ENCODE measurements at places on chromosomes 7 and 10. TPM values are rescaled to one million over a fixed set of nuclear protein-coding genes. Genes with fewer than 3 reads are reported as not detected.

SEMA4G gene
- total RNA-seq = 18.0 TPM

KIAA1549 gene
- 5.4 TPM for total RNA-seq

HOXA6 gene
- 11.1 TPM for total RNA-seq

ZNF804B gene
- total RNA-seq = not detected

RSPH10B2 gene
- total RNA-seq = not detected

DEPP1 gene
- total RNA-seq = 7.3 TPM

BTBD16 gene
- total RNA-seq = 1.4 TPM

ATP6V0A4 gene
- total RNA-seq = 0.13 TPM

NAT16 gene
- not detected for total RNA-seq

ANKRD30A gene
- not detected for total RNA-seq

WEE2 gene
- total RNA-seq = not detected

MORN4 gene
- total RNA-seq = 9.5 TPM

MKRN1 gene
- total RNA-seq = 48.0 TPM

HABP2 gene
- 1.3 TPM for total RNA-seq

C7orf57 gene
- total RNA-seq = 0.13 TPM

C10orf67 gene
- under 0.01 TPM for total RNA-seq

MRLN gene
- not detected for total RNA-seq

GNG11 gene
- 16.4 TPM for total RNA-seq

SFXN3 gene
- 66.3 TPM for total RNA-seq

C1QL3 gene
- 0.13 TPM for total RNA-seq

PKD2L1 gene
- not detected for total RNA-seq
